ENCODE measurements at places on chromosomes 3 and 15.

- no peak for ATAC-seq
Observed at GRCh38 chr3:195208183-195208582, 62.8 kb downstream of the XXYLT1 start.

DNA sequence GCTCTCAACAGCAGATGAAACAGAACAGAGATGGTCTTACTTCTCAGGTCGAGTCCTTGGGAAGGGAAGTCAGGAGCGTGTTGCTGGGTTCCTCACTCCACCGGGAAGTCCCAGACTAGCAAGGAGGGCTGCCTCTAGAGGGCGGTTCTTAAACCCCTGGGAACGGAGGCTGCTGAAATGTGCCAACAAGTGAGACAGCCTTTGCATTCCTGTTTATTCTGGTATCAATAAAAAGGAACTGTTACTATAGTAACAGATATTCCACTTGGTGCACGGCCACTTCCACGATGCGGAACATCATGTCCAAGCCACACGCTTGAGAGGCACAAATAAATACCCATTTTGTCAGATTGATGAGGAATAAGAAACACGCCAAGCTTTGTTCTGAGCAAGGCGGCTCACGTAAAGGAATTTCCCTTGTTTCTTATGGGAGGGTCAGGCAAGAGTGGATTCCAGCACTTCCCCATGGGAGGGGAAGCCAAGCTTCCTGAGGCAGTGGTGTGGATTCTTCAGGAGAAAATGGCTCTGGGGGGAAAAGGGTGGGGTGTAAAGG lies at the start of gene FAM107A:
FAM107A (minus strand) TSS at position 123 of the 553 bp plus-strand sequence. CDS start 7,531 bp downstream, outside the sequence.
- ATAC-seq: peak; percentile 62

GRCh38 chr3:130904491-130904890 lies 10.6 kb downstream of the ATP2C1 start:
- no peak for ATAC-seq

DNA sequence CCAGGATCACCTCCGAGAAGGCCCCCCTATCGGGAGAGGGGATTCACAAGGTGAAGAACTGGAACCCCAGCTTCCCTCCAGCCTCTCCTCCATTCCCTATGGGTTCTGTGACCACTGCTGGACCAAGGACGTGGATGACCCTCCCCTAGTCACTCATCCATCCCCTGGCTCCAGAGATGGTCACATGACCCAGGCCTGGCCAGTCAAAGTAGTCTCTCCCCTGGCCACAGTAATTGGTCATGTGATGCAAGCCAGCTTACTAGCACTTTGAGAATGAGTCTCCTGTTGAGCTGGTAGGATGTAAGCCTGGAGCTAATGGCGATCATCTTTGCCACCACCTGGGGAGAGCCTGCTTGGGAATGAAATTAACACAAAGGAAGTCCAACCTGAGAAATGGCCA lies 3.9 kb downstream of the CAMK1 start:
- no peak for ATAC-seq

DNA sequence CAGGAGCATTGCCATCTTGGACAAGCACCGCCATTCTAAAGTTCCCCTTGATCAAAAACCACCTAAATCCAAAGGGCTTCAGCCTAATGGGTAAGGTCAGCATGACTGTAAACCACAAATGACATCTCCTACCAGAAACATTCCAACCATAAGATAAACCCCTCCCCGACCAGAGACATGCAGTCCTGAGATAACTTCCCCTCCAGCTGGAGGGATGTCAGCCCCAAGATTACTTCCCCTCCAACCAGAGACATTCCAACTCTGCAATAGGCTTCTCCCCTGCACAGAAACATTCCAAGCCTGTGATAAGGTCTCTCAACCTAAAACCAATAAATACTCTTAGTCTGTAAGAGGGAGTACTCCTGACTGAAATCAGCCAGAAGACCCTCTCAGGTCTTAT lies 62.7 kb upstream of the DNAJC19 start:
- ATAC-seq: no peak

DNA sequence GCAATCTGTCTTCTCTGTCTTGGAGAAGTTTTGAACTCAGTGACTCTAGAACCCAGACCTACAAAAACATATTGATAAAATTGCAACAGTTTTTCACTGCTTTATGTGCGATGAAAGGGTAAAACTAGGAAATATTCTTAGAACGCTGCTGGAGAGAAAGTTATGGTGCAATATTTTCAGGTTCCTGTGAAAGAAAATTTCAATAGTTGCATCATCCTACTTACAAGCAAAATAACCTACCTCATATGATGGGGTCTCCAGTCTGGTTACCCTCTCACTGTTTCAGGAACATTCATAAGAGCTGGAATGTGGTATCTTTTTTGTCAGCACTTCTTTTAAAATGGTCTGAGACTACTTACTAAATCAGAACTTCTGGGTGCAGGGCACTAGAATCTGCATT lies 27.1 kb downstream of the GATM start:
- ATAC-seq: no peak

GRCh38 chr3:150278843-150279381 lies 129.2 kb upstream of the TSC22D2 start:
- ATAC-seq: no peak

DNA sequence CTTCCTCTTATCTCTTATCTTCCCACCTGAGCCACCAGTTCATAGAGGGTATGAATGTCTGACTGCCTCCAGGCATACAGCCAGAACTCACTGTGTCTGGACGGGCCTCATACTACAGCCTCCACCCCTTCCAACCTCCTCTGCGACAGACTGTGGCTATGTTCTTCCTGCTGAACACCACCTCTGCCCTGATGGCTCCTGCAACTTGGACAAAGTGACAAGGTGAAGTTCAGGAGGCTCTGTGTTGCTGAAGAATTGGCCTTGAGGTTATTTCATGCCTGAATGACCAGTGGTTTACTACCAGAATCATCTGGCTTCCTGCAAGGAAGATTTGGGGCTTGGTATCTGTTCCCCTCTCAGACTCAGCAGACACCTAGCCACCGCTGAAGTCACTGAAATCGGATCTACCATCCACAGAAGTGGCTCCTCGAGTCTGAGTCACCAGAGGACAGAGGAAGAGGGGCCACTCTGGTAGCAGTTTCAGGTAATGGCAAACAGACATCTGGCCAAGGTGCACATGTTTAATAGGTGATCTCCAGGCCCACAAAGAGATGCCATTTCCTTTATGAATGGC lies 14.2 kb upstream of the ULK3 start:
- peak; percentile 23 for ATAC-seq

DNA sequence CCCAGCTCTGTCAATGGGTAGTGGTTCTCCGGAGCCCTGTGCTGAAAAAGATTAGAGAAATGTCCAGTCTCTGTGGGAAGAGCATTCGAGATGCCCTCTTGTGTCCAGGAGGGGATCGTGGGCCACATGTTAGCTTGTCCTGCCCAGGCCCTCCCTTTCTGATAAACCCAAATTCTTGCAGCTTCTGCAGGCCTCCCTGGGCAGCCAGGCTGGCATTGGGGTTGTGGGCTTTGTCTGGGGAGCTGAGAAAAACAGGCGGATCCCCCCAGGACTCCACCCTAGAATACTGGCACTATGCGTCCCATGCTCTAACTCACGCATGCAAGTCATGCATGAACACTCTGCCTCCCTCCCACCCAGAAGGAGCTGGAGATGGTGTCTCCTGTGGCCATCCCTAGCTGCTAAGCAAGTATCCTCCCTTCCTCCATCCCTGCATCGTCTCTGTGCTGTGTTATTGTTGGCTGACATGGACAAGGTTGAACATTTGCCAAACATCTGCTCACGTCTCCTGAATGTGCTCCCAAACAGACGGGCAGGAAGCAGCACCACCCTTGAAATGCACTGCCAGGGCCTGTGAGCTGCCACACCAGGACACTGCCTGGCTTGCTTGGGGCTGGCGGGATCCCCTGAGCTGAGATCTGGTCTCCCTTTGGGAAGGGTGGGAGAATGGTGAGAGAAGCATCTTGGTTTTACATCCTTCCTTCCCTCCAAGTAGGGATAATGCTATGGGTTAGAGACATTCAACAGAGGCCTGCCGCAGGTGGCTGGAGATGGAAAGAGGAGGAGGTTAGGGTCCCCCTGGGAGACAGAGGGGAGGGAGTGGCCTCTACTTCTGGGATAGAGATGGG lies 26.5 kb downstream of the CFAP161 start:
- peak; percentile 7 for ATAC-seq

DNA sequence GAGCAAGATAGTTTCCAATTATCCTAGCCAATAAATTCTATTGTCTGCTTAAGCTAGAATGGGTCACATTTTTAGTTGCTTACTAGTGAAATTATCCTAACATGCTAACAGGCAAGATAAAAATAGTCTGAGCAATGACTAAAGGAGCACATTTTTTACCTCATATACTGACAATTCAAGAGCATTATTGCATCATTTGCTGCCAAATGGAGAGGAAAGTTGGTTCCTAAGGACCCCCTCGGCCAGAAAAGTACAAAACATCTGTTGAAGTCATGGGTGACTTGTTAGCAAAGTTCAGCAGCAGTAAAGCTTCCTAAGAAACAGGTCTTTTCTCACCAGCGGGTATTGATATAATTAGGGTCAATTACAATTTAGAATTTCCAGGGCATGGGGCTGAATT lies 1001.0 kb downstream of the FHIT start:
- ATAC-seq: no peak

DNA sequence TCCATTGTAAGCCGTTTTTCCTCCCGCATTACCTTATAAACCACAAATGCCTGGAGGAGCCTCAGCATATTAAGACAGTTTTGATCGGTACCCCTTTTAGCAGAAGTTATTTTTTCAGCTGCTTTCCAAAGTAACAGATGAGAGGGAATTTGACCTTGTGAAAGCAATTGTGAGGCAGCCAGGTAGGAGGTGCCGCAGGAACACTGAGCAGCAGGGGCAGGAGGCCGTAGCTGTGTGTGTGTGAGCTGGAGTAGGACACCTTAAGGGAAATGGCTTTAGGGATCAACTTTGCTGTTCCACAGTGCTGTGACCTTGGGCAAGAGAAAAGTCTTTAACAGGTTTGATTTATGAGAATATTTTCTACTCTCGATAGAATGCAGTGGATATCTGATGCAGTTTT lies 482.1 kb downstream of the IL5RA start:
- ATAC-seq: no peak

GRCh38 chr15:100918690-100919480 lies at the start of gene LRRK1:
LRRK1 (plus strand) TSS chr15:100919357; CDS start chr15:100924633, 5,276 bp downstream.
- ATAC-seq: peak; percentile 31

GRCh38 chr15:66876421-66876730 lies 174.3 kb downstream of the SMAD6 start:
- no peak for ATAC-seq

DNA sequence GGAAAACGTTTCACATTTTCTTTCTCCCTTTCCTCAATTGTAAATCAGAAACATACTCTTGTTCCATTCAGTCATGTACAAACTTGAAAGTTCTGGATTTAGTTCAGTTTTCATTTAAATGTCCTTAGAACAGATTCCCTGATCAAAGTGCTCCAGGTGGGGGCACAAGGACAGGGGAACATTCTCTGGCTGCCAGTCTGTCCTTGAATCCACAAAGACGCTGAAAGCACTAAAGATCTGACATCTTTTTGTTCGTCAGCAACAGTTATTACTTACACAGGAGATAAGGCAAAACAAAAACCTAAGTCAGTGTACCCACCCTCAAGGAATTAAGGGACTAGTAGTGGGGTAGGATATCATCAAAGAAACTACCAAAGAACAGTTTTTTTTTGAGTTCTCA lies 139.2 kb downstream of the GHSR start:
- ATAC-seq: no peak

GRCh38 chr15:67411486-67411885 lies 109.4 kb upstream of the C15orf61 start:
- ATAC-seq: no peak

GRCh38 chr3:108110934-108111333 lies 20.1 kb upstream of the CD47 start:
- no peak for ATAC-seq

GRCh38 chr15:32014953-32015352 lies 15.4 kb upstream of the CHRNA7 start:
- ATAC-seq: no peak

DNA sequence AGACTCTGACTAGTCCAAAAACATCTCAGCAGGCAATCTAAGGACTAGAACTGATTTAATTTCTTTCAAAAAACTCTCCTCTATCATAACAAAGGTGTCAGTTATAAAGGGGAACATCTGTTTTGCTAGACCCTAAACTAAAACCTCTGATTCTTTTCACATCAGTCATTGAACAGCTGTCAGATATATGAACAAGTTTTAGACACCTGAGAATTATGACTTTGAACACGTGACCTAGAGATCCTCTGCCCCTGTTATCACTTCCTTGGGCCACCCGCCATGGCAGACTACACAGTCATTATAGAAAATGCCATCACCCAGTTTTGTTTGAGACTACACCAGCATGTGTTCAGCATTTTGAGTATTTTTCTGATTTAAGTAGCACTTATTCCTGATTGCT lies 282.3 kb upstream of the TBL1XR1 start:
- no peak for ATAC-seq

All from esophagus mucosa (tissue), 1 donor.